ENCODE measurements at places on chromosomes 7 and 10. TPM values are rescaled to one million over a fixed set of nuclear protein-coding genes. Genes with fewer than 3 reads are reported as not detected.

FAM25C gene
- total RNA-seq: not detected

ADRB1 gene
- 0.97 TPM for total RNA-seq

PPP1R3C gene
- 0.74 TPM for total RNA-seq

TAS2R4 gene
- 0.88 TPM for total RNA-seq

CCM2 gene
- 57.4 TPM for total RNA-seq

CALCR gene
- total RNA-seq: not detected

ENTPD1 gene
- 23.0 TPM for total RNA-seq

DDIT4 gene
- total RNA-seq: 53.0 TPM

HOGA1 gene
- 0.91 TPM for total RNA-seq

DNA sequence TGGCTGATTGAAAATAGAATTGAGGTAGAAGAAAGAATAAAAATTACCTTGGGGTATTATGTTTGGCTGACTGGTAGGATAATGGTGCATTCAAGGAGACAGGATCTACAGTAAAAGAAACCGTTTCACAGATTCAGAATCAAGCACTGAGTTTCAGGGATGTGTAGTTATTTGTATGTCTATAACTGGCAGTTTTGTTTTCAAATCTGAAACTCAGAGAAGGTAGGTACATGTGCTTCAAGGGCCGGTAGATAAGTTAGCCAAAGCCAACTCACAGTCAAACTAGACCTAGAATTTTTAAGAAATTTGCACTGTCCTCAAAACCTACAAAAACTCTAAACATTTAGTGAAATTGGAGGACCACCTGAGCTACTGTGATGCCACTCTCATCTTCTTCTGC is 191.5 kb downstream of the FOXP2 start:
- DNase-seq: no peak

DNA sequence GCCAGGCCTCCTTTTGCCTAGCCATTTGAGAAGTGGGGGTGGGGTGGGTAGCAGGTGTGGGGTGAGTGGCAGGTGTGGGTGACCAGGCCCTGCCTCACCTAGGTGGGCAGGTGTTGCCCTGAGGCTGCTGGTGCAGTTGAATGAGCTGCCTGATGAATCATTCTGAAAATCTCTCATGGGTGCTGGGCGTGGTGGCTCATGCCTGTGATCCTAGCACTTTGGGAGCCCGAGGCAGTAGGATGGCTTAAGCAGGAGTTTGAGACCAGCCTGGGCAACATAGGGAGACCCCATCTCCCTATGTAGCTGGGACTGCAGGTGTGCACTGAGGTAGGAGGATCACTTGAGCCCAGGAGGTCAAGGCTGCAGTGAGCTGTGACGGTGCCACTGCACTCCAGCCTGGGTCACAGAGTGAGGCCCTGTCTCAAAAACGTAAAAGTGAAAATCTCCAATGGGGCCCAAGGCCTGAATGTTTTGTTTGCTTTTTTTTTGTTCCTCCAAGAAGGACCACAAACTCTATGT is 17.7 kb downstream of the TSPAN14 start:
- DNase-seq: no peak

- no peak for DNase-seq
Observed at GRCh38 chr10:96089116-96089515, 41.0 kb upstream of the ZNF518A start.

GRCh38 chr7:142476077-142476476 is 218.2 kb upstream of the PRSS58 start:
- no peak for DNase-seq

- DNase-seq: peak; percentile 36
Observed at GRCh38 chr10:33335801-33336581, 1.5 kb upstream of the NRP1 start.

DNA sequence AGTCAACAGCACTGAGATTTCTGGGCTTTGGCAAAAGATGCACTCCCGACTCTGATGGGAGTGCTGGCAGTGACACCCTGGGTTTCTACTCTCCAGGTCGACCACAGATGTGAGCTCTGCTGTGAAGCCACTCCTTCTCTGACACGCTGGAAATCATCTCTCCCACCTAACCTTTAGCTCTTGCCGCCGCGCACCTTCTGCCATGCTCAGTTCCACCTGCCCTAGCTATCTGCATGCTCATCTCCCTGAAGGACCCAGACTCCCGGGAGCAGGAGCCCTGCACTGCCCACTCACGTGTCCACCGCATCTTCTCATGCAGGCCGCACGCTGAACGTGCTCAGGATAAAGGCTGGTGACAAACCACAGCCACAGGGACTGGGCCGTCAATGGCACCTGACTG is 174.8 kb downstream of the TNS3 start:
- no peak for DNase-seq

DNA sequence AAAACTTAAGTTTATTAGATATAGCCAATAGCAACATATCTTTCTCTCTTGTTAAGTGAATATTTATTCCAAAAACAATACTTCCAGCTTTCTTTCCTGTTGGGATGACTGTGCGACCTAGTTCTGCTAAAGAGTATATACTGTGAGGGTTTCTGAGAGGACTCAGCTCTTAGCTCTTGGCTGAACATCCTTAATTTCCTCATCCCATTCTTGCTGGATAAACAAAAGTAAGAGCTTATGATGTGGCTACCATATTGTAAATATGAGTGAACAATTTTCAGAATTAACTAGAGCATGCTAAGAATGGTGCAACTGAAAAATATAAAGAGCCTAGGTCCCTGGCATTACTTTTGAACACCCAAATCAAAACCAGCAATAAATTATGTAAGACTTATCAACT is 279.5 kb upstream of the GNAI1 start:
- no peak for DNase-seq

DNA sequence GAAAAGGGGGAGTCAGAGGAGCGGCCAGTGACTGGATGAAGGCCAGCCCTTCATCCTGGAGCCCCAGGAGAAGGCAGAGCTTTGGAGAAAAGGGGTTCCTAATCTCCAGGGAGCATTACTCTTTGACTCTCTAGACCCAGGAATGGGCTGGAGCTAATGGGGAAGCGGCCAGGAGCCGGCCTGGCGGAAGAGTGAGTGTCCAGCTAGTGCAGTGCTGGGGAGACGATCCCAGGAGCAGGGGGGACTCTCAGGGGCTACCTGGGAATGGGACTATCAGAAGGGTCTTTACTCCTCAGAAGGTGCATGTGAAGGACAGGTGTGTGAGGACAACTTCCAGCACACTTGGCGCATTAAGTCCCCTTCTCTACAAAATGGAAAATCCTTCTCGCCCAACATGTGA is 2.4 kb upstream of the PAX2 start:
- no peak for DNase-seq

GRCh38 chr7:114460021-114460420 is 45.4 kb downstream of the FOXP2 start:
- no peak for DNase-seq

- no peak for DNase-seq
Observed at GRCh38 chr7:64908358-64908757, 5.3 kb downstream of the ZNF273 start.

DNA sequence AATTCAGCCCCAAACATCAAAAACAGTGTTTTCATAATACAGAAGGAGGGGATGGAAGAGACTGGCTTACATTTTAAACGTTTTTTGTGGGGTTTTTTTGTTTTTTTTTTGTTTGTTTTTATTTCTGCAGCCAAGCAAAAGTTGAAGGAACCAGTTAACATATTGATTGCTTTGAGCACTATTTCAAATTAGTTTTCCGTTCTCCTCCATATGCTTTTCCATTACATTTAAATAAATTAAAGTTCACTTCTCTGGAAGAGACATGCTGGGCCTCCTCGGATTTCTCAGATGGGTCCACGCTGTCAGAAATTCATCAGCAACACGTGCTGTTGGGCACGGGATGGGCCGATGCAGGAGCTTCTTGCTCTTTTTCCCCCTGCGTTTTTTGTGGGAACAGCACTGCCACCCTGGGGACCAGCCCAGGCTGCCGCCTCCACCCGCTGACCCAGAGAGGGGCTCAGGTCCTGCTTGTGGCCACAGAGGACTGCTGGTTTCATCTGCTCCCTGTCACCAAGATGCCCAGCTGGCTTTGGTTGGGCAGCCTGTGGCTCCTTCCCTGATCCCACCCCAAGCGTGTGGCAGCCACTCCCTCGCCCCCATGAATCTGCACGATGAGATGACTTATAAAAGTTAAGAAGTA is 67.7 kb upstream of the CHST15 start:
- no peak for DNase-seq

DNA sequence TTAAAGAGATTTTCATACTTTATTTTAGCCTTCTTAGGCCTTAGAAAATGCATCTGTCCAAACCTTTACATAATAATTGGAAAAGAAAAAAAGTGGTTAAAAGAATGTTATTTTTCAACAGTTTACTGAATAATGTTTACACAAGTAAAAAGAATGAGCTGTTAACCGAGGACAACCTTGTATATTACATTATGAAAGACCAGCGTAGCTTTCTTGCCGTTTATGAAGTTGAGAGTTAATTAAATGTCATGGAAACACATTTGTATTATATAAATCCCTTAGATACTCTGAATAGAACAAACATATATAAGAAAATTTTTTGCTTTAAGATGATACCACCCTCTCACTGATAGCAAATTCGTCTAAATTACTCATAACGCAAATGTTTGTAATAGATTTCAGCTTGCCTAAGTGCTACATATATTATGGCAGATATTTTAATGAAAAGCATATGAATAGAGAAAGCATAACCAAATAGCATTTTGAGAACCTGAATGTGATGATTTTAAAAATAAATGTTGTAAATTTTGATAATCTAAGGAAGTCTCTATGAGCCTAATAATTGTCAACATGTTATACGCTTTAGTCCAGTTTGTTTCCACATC is 9.1 kb downstream of the CACNB2 start:
- DNase-seq: no peak

DNA sequence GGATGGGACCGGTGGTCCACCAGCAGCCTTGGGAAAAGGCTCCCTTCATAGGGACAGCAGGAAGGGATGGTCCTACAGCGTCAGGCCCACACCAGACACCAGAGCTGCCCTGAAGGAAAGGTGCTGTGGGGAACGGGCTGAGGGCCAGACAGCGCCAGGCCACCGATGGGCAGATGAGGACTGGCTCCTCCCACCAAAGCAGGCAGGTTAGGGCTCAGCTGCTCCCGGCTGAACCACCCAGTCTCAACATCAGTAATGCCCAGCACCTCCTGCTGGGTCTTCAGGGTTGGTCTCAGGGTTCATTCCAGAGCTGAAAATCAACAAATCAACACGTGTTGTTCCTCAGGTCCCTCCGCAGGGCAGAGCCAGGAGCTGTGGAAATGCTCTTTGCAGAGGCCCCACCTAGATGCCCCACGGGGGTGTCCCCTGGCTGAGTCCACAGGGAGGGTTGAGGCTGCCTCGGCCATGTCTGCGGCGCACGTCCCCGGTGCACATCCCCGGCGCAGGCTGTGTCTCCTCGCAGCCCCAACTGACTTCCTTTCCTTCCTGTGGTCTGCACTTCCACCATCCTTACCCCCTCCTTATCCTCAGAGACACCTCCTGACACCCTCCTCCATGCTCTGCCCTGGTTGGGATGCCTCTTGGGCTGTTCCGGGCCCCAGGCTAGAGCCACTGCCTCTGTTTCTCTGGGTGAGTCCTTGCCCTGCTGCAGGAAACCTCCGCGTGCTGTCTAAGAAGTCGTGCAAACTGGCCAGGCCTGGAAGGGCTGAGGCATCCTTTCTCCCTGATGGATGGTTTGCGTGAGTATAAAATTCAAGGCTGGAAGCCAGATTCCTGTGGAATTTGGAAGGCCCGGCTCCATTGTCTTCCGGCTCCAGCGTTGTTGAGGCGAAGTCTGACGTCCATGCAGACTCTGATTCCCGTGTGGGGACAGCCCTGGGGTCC is 32.8 kb upstream of the CFAP46 start:
- DNase-seq: no peak

- no peak for DNase-seq
Observed at GRCh38 chr7:158314394-158314793, 273.2 kb downstream of the PTPRN2 start.

GRCh38 chr7:128227271-128227670 is 13.8 kb upstream of the LEP start:
- no peak for DNase-seq

DNA sequence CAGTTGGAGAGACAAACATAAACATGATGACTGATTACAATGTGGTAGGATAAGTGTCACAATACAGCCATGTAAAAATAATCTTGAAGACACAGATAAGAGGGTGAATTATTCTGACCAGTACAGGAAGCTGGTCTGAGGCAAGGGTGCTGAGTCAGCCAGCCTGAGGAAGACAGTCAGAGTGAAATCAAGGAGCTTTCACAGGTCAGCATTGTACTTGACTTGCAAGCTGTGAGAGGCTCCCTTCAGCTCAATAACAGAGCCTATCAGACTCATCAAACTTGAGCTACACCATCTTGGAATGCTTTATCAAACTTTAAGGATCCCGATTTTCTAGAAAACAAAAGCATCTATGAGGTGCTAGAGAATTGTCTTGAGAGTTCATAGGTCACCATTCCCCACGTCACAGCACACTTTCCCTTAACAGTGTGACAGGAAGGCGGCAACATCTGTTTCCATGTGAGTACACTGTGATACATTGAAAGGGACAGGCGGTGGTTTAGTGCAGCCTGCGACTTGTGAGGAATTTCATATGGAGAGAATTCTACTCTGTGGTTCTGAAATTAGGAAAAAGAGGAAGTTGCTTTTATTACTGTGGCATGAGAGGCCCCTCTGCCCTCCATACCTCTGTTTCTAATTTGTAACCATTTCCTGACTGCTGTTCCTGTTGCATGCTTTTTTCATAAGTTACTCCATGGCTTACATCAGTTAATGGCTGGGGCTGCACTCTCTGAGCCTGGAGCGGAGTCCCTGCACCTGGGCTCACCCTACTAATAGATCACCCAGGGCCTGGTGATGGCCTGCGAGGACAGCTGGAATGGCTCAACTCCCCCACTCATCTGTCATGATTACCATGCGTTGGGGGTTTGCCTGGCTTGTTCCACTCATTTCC is 417.1 kb downstream of the SUGCT start:
- DNase-seq: peak; percentile 68

GRCh38 chr7:101631224-101631714 is 2.2 kb upstream of the MYL10 start:
- peak; percentile 44 for DNase-seq

DNA sequence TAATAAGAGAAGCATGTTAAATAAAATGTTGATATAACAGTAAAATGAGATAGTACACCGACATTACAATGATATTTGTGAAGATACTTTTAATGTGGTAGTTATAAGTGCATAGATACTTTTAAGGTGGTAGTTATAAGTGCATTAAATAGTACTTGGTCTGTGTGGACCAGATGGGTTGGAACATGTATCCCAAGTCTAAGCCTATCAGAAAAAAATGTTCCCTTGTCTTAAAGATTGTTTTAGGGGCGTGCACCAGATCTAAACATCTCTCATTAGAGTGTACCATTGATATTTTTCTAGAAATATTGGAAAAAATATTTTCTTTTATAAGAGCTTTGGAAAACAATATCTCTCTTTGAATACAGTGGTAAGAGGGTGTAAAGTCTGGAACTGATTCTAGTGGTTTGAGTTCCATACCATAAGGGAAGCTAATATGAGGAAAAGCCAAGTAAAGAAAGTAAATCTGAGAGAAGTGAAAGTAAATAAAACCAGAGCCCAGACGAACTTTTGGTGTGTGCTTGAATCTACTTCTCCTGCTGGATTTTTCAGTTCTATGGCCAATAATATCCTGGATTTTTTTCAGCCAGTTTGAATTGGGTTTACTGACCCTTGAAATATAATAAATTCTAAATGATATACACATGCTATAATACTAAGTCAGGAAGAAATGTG is 175.3 kb downstream of the MBL2 start:
- DNase-seq: peak; percentile 56

- DNase-seq: peak; percentile 65
Observed at GRCh38 chr10:31186225-31187000, 132.6 kb upstream of the ZEB1 start.
